ENCODE measurements at places on chromosomes 4 and X. TPM values are rescaled to one million over a fixed set of nuclear protein-coding genes. Genes with fewer than 3 reads are reported as not detected.

DNA sequence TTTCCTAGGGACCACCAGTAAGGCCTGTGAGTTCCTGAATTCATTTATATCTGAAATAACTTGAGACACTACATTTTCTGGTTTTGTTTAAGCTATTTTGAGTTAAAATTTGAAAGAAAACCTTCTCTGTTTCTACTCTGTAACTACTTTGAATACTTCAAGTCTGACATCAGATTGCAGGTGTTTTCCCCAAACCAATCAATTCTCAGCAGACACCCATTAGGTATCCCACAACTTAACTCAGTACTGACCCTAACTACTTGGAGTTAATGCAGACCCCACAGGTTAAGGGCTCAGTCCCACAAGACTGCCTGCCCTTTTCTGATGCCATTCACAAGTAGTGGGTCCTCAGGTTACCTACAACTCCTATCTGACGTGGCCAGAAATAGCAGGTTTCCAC lies 1100.0 kb upstream of the SLIT2 start:
- no peak overlapping the region for H3K27ac ChIP-seq
- H3K4me3 ChIP-seq = no peak overlapping the region
- no peaks in the 10 kb centered on the region for H3K4me1 ChIP-seq
- no peaks in the 10 kb centered on the region for H3K36me3 ChIP-seq
- no peaks in the 10 kb centered on the region for H3K27me3 ChIP-seq

GRCh38 chr4:187286525-187286924 lies 562.9 kb upstream of the FAT1 start:
- H3K27ac ChIP-seq = no peak overlapping the region
- no peak for DNase-seq
- no peak overlapping the region for H3K4me3 ChIP-seq
- H3K27me3 ChIP-seq = no peaks in the 10 kb centered on the region

DNA sequence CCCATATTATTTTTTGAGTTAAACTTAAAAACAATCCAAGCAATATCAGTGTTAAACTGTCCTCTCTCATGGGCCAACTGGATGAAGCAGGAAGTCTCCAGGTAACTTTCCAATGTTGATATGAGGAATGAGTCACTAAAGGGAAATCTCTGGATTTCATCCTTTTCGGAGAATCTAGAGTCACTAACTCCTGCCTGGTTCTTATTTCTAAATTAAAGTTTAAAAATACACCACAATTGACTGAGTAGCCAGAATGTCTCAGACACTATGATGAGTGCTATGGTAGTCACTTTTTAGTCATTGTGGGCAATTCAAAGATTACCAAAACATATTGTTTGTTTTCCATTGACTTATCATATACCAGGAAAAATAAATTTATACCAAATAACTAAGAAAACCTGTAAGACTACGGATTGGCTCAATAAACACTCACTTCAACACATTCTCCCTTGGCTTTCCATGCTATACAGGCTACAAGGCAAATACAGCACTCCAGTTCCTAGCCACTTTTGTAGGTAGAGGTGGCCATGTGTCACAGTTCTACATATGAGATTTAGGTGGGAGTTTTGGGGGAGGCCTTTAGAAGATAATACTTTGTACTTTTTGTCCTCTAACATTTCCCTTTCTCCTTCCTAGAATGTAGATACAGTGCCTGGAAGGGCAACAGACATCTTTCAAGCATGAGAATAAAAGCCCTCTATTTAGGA lies 8.6 kb downstream of the SLC9B2 start:
- no peak for DNase-seq
- H3K27ac ChIP-seq = no peak overlapping the region
- peaks cover 32% of the 10 kb centered on the region for H3K4me1 ChIP-seq
- no peak overlapping the region for H3K4me3 ChIP-seq

- no peaks in the 10 kb centered on the region for H3K27me3 ChIP-seq
- H3K36me3 ChIP-seq = no peaks in the 10 kb centered on the region
- DNase-seq = no peak
- no peaks in the 10 kb centered on the region for H3K4me1 ChIP-seq
Observed at GRCh38 chr4:107751670-107752069, 31.6 kb upstream of the PAPSS1 start.

DNA sequence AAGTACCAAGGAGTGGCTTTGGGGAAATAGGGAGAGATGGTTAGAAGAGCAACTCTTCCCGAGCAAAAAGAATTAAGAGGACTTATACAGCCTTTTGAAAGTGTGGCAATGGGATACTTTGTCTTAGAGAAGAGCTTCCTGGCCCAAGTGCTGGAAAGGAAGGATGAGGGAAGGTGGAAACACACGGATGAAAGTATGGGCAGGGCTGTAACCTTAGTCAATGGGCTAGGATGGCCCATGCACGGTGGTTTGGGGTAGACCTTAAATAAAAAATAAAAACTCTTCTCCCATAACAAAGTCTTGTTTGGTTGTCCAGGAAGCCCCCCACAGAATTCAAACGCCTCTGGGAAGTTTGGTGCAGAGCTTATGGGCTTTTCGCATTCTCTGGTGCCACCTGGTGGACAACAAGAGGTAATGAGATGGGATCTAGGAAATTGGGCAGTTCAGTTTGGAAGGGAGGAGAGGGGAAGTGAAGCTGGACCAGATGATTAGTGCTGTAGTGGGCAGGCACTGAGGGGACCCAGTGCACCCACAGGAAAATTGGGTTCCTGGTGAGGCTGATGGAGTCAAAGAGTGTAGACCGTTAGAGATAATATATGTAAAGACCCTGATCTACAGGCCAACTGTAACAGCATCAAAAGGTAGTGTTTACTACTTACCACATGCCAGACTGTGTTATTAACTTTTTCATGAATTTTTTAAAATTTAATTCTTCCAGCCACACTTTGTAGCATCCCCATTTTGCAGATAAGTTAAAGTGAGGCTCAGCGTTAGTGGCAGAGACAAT lies 13.8 kb upstream of the ENOX2 start:
- no peaks in the 10 kb centered on the region for H3K36me3 ChIP-seq
- no peaks in the 10 kb centered on the region for H3K4me1 ChIP-seq
- H3K27ac ChIP-seq = no peak overlapping the region
- DNase-seq = peak; percentile 77
- H3K27me3 ChIP-seq = no peaks in the 10 kb centered on the region

GRCh38 chrX:101028562-101028961 lies 23.3 kb downstream of the TRMT2B start:
- no peak overlapping the region for H3K27ac ChIP-seq
- H3K36me3 ChIP-seq = no peaks in the 10 kb centered on the region
- no peak overlapping the region for H3K4me3 ChIP-seq
- DNase-seq = no peak
- H3K4me1 ChIP-seq = no peaks in the 10 kb centered on the region
- no peaks in the 10 kb centered on the region for H3K27me3 ChIP-seq

DNA sequence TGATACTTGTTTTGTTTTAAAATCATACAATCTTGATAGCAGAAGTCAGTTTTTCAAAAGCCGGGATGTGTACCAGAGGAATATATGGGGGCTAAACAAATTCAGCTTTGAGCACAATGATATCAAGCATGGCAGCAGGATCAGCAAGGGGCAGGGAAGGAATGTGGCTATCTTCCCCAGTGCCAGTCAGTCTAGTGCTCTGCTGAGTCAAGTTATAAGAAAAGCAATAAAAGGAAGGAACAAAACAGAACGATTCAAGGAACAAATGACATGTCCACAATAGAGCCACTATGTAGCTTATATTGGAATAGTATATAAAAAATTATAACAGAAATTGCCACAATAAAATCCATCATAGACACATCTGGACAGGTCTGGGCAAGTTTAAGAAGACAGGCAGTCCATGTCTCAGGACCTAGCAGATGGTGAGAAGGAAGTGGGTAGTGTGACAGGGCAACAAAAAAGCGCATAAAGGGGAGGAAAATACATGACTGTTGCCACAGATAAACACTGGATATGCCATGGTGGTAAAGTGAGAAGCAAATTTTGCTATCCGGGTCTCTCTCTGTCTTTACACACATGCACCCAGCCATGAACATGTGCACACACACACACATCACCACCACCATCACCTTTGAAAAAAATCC lies 518.2 kb upstream of the HTR2C start:
- H3K4me3 ChIP-seq = no peak overlapping the region
- no peak overlapping the region for H3K27ac ChIP-seq
- H3K4me1 ChIP-seq = no peaks in the 10 kb centered on the region
- H3K27me3 ChIP-seq = no peaks in the 10 kb centered on the region

DNA sequence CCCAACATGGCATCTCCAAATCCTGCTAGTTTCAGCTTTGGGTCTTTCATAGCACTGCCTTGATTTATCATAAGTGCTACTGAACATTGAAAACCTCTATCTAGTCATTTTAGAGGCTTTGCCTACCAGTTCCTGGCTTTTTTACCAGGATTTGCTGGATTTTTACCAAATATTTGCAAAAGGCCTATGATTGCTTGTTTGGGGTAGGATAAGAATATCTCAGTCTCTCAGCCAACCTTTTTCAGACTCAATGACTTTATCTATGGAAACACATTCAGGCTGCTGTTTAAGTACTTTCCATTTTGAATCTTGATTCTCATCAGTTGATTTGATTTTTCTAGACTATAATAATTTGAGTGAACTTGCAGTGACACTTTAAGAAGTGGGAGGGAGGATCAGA lies 80.1 kb downstream of the NPFFR2 start:
- DNase-seq = no peak
- H3K4me3 ChIP-seq = no peak overlapping the region
- H3K36me3 ChIP-seq = no peaks in the 10 kb centered on the region

DNA sequence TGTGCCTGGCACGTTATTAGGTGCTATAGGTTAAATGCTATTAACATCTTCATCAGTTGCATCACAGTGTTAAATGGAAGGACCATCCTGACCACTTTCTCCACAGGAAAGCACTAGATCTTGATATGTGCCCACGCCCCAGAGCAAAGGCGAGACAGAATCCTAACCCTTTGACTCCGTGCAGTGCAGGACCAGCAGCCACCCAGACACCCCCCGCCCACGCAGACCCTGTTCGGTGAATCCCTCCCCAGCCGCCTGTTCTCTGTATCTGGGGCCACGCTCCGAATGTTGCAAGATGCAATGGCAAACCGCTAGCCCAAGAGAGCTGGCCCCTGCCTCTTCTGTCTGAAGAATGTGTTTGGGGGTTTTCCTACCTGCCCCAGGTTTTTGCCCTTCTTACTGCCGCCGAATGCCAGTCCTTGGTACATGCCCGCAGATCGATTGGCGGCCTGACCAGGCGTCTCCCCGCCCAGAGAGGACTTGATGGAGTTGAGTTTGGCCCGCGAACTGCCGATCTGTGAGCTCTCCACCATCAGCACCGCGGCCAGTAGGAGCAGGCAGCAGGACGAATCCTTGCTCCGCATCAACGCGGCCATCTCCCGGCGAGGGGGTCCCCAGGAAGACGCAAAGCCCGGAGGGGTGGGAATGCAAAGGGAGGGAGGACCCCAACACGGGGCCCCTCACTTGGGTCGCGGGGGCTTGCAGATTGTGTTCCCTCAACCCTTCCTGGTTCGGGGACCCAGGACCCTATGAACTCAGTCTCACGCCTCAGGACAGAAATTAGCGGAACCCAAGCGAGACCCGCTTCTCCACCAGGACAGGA lies 906 bp downstream of the DKK2 start:
- no peaks in the 10 kb centered on the region for H3K27me3 ChIP-seq
- H3K4me1 ChIP-seq = no peaks in the 10 kb centered on the region
- no peak for DNase-seq
- H3K36me3 ChIP-seq = no peaks in the 10 kb centered on the region

- no peaks in the 10 kb centered on the region for H3K27me3 ChIP-seq
- no peak for DNase-seq
- no peak overlapping the region for H3K27ac ChIP-seq
- no peaks in the 10 kb centered on the region for H3K4me1 ChIP-seq
- H3K36me3 ChIP-seq = no peaks in the 10 kb centered on the region
Observed at GRCh38 chr4:8321771-8322170, 52.2 kb downstream of the HTRA3 start.

- no peak overlapping the region for H3K27ac ChIP-seq
- H3K27me3 ChIP-seq = no peaks in the 10 kb centered on the region
- H3K4me3 ChIP-seq = no peak overlapping the region
- no peak for DNase-seq
Observed at GRCh38 chrX:20311505-20311904, 44.8 kb upstream of the RPS6KA3 start.

DNA sequence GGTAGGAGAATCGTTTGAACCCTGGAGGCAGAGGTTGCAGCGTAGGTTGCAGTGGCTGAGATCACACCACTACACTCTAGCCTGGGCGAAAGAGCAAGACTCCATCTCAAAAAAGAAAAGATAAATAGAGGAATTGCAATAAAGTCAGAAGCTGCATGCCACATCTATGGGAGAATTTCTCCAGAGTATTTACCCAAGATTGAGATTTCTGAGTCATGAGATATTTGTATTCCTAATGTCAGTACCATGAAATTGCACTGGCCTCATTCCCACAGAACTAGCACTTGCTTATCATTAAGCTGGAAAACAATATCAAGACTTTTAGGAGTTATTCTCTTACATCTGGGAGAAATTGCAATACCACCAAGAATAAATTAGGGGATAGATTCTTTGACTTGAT lies 37.4 kb downstream of the ASIC5 start:
- H3K36me3 ChIP-seq = no peaks in the 10 kb centered on the region
- H3K27me3 ChIP-seq = no peaks in the 10 kb centered on the region
- H3K4me3 ChIP-seq = no peak overlapping the region
- no peak for DNase-seq
- peaks cover 7% of the 10 kb centered on the region for H3K4me1 ChIP-seq

- H3K4me3 ChIP-seq = no peak overlapping the region
- no peaks in the 10 kb centered on the region for H3K4me1 ChIP-seq
- H3K36me3 ChIP-seq = no peaks in the 10 kb centered on the region
- no peaks in the 10 kb centered on the region for H3K27me3 ChIP-seq
Observed at GRCh38 chr4:140617499-140618248, 48.9 kb upstream of the UCP1 start.

- no peak overlapping the region for H3K4me3 ChIP-seq
- no peak for DNase-seq
- H3K36me3 ChIP-seq = no peaks in the 10 kb centered on the region
- no peaks in the 10 kb centered on the region for H3K4me1 ChIP-seq
Observed at GRCh38 chr4:156775813-156776212, 195.8 kb downstream of the PDGFC start.

GRCh38 chr4:119977076-119977940 lies 89.3 kb downstream of the MAD2L1 start:
- DNase-seq = no peak
- no peaks in the 10 kb centered on the region for H3K27me3 ChIP-seq
- no peak overlapping the region for H3K4me3 ChIP-seq
- no peaks in the 10 kb centered on the region for H3K36me3 ChIP-seq

- H3K27ac ChIP-seq = no peak overlapping the region
- H3K4me3 ChIP-seq = no peak overlapping the region
- no peaks in the 10 kb centered on the region for H3K4me1 ChIP-seq
- H3K36me3 ChIP-seq = no peaks in the 10 kb centered on the region
- no peak for DNase-seq
Observed at GRCh38 chrX:126658447-126658846, 105.8 kb upstream of the DCAF12L1 start.

- no peak for DNase-seq
- H3K27me3 ChIP-seq = no peaks in the 10 kb centered on the region
- no peak overlapping the region for H3K27ac ChIP-seq
Observed at GRCh38 chr4:151329217-151330007, 4.0 kb upstream of the SH3D19 start.

GRCh38 chrX:43939187-43939926 lies 33.8 kb downstream of the NDP start:
- no peak overlapping the region for H3K27ac ChIP-seq
- H3K27me3 ChIP-seq = no peaks in the 10 kb centered on the region
- H3K4me1 ChIP-seq = no peaks in the 10 kb centered on the region
- no peaks in the 10 kb centered on the region for H3K36me3 ChIP-seq

- H3K4me3 ChIP-seq = no peak overlapping the region
- H3K36me3 ChIP-seq = no peaks in the 10 kb centered on the region
- DNase-seq = no peak
Observed at GRCh38 chr4:153211986-153212728, 7.9 kb downstream of the TRIM2 start.

NOX1 gene
- total RNA-seq = not detected

HSPA4L gene
- 1.9 TPM for total RNA-seq

SCRG1 gene
- total RNA-seq = not detected

MTTP gene
- total RNA-seq = 0.04 TPM

ALAS2 gene
- not detected for total RNA-seq

Measured in Karpas-422 (cell line).